ENCODE measurements at places on chromosomes 3 and 15.

GRCh38 chr15:72532991-72533601 lies 59.0 kb downstream of the ARIH1 start:
- DNase-seq, result peak; percentile 24

DNA sequence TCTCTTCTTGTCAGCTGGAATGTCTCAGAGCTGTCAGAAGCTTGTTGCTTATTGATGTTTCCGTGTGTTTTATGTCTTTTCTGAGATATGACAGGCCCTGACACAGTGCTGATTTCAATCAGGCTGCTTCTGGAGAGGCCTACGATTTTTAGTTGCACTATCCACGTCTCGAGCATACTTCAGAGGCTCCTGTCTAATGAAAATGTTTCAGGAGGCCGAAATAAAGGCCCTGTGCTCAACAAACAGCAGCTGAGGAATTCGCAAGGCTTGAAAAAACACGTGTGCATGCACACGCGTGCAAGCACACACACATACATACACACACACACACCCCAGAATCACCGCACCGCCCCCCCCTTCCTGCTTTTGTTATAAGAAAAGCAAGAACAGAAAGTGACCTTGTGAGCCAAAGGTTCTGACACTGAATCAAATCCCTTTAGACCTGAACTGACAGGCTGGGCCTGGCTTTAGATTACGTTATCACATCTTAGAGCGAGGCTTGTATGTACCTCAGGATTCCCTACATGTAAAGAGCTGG lies 296.6 kb downstream of the NR2F2 start:
- no peak for DNase-seq

DNA sequence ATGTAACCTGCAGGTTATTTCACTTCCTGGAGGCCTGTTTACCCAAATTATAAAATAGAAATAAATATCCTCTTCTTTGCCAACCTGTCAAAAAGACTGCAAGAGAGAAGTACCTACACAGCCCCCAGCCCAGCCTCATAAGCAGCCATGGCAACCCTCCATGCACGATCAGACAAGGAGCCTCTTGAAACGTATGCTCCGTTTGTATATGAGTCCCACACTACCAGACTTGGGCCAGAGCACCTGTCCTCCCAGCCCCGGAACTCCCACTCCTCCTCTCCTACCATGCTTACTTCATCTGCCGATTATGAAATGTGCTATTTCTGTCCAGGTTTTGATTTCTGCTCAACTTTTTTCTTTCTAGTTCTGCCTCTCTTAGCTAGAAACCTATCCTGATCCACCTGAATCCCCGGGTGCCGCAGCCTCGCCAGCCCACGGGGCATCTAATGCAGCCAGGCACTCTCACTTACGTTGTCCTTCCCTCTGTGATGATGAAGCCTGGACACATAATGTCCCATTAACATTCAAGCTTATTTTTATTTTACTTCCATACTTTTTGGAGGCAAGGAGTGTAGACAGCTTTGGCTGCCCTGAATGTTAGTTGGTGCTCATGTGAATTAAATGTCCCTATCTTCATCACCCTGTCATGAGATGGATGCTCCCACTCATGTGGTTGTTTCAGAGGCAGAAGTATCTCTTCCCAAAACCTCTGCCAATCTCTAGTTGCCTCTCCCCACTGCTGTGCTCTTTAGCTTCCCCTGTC lies 73.8 kb downstream of the MB21D2 start:
- no peak for DNase-seq

DNA sequence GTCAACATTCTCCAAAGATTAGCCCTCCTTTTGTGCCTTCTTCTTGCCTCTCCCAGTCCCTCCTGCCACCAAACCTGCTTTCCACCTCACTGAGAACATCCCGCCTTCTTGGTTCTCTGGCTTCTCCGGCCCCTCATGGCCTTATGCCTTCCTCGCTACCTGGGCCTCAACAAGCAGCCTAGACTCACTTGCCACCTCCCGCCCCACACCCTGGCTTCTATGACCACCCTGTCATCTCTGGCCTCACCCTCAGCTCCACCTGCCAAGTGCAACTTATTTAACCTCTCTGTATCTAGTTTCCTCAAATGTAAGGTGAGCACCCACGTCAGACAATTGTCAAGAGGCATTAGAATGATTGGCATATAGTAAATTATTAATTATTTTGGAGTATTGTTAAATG lies 68.8 kb upstream of the MEX3B start:
- DNase-seq, result no peak

- peak; percentile 22 for DNase-seq
Observed at GRCh38 chr15:39125904-39126303, 455.0 kb upstream of the THBS1 start.

GRCh38 chr3:197782230-197782629 lies 8.8 kb upstream of the LRCH3 start:
- DNase-seq, result no peak

- DNase-seq, result no peak
Observed at GRCh38 chr3:24086617-24087404, 141.7 kb downstream of the NR1D2 start.

DNA sequence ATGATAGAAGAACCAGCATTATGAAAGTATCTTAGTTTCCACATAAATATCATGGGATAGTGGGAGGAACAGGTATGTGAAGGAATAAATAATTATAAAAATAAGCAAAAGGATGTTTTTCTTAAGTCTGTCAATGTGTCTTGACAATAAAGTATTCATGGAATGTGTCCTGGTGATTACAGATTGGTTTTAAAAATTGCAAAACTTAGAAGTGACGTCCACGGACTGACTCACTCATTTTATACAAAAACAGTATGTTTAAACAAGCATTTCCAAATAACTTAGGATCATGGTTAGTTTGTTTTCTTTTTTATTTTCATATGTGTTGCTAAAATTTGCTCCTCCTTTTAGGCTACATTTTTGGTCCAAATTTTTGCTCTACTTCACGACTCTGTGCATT lies 687.0 kb upstream of the NECTIN3 start:
- DNase-seq, result no peak
